ENCODE measurements at places on chromosomes 6 and 20. TPM values are rescaled to one million over a fixed set of nuclear protein-coding genes. Genes with fewer than 3 reads are reported as not detected.

The TUBB2B gene
- total RNA-seq: 5.8 TPM

The MYL9 gene
- 582 TPM for total RNA-seq

The TBPL1 gene
- total RNA-seq: 28.1 TPM

The PAQR8 gene
- 65.8 TPM for total RNA-seq

The PRRT1 gene
- total RNA-seq: 0.72 TPM

The MOCS1 gene
- 15.7 TPM for total RNA-seq

The DYNLT2 gene
- total RNA-seq: 2.2 TPM

The SLC26A8 gene
- not detected for total RNA-seq

The PSMB9 gene
- total RNA-seq: 66.0 TPM

The MAP7 gene
- 69.4 TPM for total RNA-seq

The VGLL2 gene
- total RNA-seq: not detected

The ANGPT4 gene
- 0.05 TPM for total RNA-seq

The RSPO3 gene
- total RNA-seq: 4.4 TPM

The SALL4 gene
- total RNA-seq: 0.35 TPM

The WFDC10B gene
- total RNA-seq: not detected

The TFAP2D gene
- total RNA-seq: not detected

The GSTA2 gene
- total RNA-seq: 0.35 TPM

The TP53TG5 gene
- 0.40 TPM for total RNA-seq

The RSPO4 gene
- total RNA-seq: 0.12 TPM

The REM1 gene
- total RNA-seq: 0.44 TPM

The PTCRA gene
- total RNA-seq: not detected

The SPATA25 gene
- total RNA-seq: 1.5 TPM

The SOX18 gene
- 8.4 TPM for total RNA-seq

The WFDC2 gene
- 285 TPM for total RNA-seq

The DNAH8 gene
- total RNA-seq: not detected

The SAMD5 gene
- 11.8 TPM for total RNA-seq

The AVP gene
- total RNA-seq: not detected

The SYNDIG1 gene
- 0.19 TPM for total RNA-seq

The DEFB112 gene
- not detected for total RNA-seq

The FITM2 gene
- total RNA-seq: 10.1 TPM

The HINT3 gene
- 38.5 TPM for total RNA-seq

The SLC22A7 gene
- not detected for total RNA-seq

The TMEM30A gene
- 112 TPM for total RNA-seq

The IRF4 gene
- total RNA-seq: 8.8 TPM

The FAM229B gene
- total RNA-seq: 4.9 TPM

The MOXD1 gene
- total RNA-seq: 5.6 TPM

The LAMA4 gene
- 35.1 TPM for total RNA-seq

The UBR2 gene
- total RNA-seq: 42.3 TPM

The FAM209A gene
- 0.35 TPM for total RNA-seq

The MUC21 gene
- not detected for total RNA-seq

The HRH3 gene
- not detected for total RNA-seq

The SSTR4 gene
- total RNA-seq: not detected

The HUS1B gene
- 0.64 TPM for total RNA-seq

The TRAPPC3L gene
- total RNA-seq: not detected

The ZKSCAN4 gene
- 5.2 TPM for total RNA-seq

The CD109 gene
- total RNA-seq: 4.5 TPM

The MAP3K4 gene
- 42.2 TPM for total RNA-seq

The COX4I2 gene
- total RNA-seq: 0.52 TPM
